ENCODE measurements at places on chromosomes 7 and 10.

GRCh38 chr7:137757146-137757925 lies 89.4 kb downstream of the DGKI start:
- DNase-seq, result no peak

DNA sequence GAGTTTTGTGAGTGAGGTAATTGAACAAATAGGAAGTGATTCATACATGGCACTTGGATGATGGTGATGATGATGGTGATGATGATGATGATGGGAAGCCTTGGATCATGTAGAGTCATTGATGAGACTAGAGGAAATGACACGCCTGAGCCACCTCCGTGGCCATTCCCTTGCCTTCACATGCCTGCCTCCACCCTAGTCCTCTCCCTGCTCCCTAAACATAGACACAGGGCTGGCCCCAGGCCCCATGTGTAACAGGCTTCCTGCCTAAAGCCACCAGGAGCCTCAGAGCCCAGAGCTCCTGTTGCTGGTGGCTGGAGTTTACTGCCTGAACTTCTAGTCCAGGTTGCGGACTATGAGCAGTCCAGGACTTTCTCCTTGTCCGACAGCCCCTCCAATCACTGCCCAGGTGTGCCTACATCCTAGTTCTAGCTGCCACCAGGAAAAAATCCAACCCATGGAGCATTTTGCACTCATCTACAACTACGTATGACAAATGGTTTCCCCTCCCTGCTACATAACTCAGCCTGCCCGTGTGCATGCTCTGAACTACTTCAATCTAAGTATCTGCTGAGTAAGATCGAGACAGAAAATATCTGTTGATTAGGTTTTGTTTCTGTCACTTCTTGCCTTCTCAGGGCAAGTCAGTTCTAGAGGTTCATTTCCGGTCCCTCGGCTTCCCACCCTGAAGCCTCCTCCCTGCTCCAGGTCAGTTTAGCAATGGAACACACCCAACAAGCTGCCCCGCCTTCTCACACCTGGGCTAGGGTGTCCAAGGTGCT lies 35.5 kb upstream of the KDM7A start:
- DNase-seq, result no peak

- no peak for DNase-seq
Measured at GRCh38 chr10:3111621-3112163, 44.3 kb downstream of the PFKP start.

GRCh38 chr7:112172870-112173567 lies 33.2 kb downstream of the DOCK4 start:
- no peak for DNase-seq

GRCh38 chr10:43197834-43198681 lies 59.8 kb downstream of the CSGALNACT2 start:
- no peak for DNase-seq

DNA sequence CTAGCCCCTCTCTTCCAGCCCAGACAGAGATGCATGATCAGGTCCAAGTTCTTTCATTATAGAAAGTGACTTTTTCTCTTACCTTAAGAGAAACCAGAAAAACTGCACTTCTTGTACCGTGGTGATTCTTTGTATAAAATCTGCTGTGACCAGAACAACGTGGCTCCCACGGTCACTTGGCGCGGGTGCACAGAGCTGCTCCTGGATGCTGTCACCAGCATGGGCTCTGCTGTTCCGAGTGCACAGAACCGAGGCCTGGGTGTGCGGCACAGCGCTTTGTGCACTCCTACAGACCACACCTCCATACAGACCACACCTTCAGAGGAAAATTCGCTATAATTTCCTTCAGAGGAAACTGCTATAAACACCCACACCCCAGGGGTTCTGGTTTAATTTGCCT lies 26.0 kb downstream of the VIPR2 start:
- DNase-seq, result no peak
